ENCODE measurements at places on chromosomes 4 and X.

GRCh38 chr4:20512033-20512792 is 188.0 kb upstream of the PACRGL start:
- DNase-seq = no peak

GRCh38 chr4:40335525-40335894 is 377 bp downstream of the CHRNA9 start:
- no peak for DNase-seq

DNA sequence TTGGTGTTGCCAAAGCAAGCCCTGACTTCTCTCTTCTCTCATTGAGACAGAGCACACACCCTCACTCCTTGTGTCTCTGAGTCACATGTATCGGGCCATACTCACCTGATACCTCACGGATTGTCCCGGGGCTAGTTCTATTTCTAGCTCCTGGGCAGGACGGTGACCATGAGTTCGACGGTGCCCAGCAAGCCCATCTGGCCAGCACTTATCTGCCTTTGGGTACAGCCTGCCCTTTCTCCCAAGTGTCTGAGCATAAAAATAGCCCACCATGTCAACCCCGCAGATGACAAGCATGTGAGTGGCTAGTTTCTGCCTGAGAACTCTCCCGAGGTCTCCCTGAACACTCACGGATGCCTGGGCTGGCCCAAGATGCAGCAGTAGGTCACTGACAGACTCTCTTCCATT is 158.5 kb downstream of the DHRSX start:
- no peak for DNase-seq

- no peak for DNase-seq
Observed at GRCh38 chrX:1598876-1599790, 7.7 kb downstream of the AKAP17A start.

GRCh38 chr4:85783483-85783882 is 308.5 kb downstream of the ARHGAP24 start:
- DNase-seq = peak; percentile 87

- no peak for DNase-seq
Observed at GRCh38 chr4:53205970-53206369, 159.9 kb downstream of the SCFD2 start.

GRCh38 chrX:108270739-108271396 is 167.4 kb downstream of the COL4A6 start:
- DNase-seq = peak; percentile 79

DNA sequence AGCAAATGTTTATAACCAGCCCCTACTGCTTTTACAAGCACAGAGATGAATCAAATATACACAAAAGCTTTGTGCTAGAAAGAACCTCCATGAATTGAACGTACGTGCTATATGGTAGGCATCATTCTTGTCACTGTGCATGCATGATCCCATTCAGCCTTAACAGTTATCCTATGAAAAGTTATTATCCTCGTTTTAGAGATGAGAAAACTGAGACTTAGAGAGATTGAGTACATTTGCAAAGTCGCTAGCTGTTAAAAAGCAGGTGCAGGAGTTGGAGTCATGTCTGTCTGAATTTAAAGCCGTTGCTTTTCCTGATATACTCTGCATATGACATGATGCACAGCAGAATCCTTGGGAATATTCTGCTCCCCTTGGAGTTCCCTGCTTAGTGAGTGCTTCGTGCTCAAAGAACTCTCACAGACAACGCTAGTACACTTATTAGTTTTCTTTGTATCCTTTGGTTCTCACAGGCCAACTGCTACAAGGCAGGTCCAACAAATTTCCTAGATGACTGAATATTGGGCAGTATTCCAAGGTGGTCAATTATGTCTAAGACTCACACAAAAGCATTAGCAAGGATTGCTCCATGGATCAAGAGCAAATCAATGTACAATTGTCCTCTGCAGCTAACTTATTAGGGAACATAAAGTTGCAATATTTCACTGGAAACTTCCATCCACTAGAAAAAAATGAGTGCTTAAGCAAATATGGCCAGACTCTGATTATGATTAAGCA is 42.8 kb upstream of the TRIM2 start:
- DNase-seq = peak; percentile 65
